Memory B cell (primary cell): ENCODE measurements at places on chromosomes 5 and 9.

GRCh38 chr5:170251462-170251861, 18.7 kb downstream of the C5orf58 start:
- peaks cover 13% of the 10 kb centered on the region for H3K4me1 ChIP-seq
- H3K4me3 ChIP-seq: no peak overlapping the region
- no peak overlapping the region for H3K27ac ChIP-seq
- no peak for DNase-seq
- peaks cover 25% of the 10 kb centered on the region for H3K36me3 ChIP-seq
- peaks cover 2% of the 10 kb centered on the region for H3K27me3 ChIP-seq

- DNase-seq: no peak
- no peak overlapping the region for H3K27ac ChIP-seq
- peaks cover 9% of the 10 kb centered on the region for H3K27me3 ChIP-seq
- H3K4me3 ChIP-seq: no peak overlapping the region
- H3K36me3 ChIP-seq: peaks cover 2% of the 10 kb centered on the region
- H3K4me1 ChIP-seq: no peaks in the 10 kb centered on the region
These were observed 246.1 kb downstream of the MSX2 start for GRCh38 chr5:174970502-174970901.

- no peak overlapping the region for H3K27ac ChIP-seq
- H3K27me3 ChIP-seq: peaks cover 15% of the 10 kb centered on the region
- H3K4me3 ChIP-seq: no peak overlapping the region
- H3K4me1 ChIP-seq: peaks cover 5% of the 10 kb centered on the region
- DNase-seq: no peak
These were observed 149.7 kb downstream of the GCNT1 start for GRCh38 chr9:76608575-76609273.

DNA sequence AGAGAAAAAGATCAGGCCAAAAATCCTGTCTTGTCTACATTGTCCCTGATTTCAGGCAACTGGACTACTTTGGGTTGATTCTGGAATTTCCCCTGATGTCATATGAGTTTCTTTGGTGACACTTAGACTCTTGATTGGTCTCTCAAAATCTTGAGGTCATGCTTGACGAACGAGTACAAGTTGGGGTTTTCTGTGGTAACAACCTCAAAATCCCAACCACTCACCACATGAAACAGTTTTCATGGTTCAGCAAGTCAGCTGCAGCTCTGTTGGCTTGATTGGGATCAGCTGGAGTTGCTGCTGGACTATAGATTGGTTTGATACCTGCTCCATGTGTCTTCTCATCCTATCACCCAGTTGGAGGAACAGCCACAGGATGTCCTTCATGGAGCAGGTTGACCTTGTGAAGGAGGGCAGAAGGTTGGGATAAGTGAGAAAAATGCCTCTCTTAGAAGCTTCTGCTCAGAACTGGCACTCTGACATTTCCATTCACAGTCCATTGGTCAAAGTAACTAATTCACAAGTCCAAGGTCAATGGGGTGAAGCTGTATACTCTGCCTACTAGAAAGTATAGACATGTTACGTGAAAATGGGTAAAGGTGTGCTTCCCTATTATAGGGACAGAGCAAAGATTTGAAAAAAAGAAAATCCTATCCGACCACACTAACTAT, 284.5 kb downstream of the SH3GL2 start:
- no peak for DNase-seq
- H3K36me3 ChIP-seq: no peaks in the 10 kb centered on the region

- no peak for DNase-seq
- no peak overlapping the region for H3K4me3 ChIP-seq
- H3K36me3 ChIP-seq: no peaks in the 10 kb centered on the region
- no peaks in the 10 kb centered on the region for H3K27me3 ChIP-seq
- no peaks in the 10 kb centered on the region for H3K4me1 ChIP-seq
These were observed 214.0 kb upstream of the DAB2 start for GRCh38 chr5:39638813-39639212.

- no peak for DNase-seq
- peaks cover 1% of the 10 kb centered on the region for H3K27me3 ChIP-seq
- H3K36me3 ChIP-seq: no peaks in the 10 kb centered on the region
- no peak overlapping the region for H3K27ac ChIP-seq
- H3K4me1 ChIP-seq: peaks cover 2% of the 10 kb centered on the region
- H3K4me3 ChIP-seq: peak overlapping the region; percentile 18
These were observed 80.3 kb downstream of the CDH6 start for GRCh38 chr5:31273631-31274378.

- DNase-seq: no peak
- no peak overlapping the region for H3K27ac ChIP-seq
- H3K36me3 ChIP-seq: no peaks in the 10 kb centered on the region
- H3K4me3 ChIP-seq: no peak overlapping the region
These were observed 197.6 kb upstream of the RASA1 start for GRCh38 chr5:87069974-87070608.

- DNase-seq: no peak
- no peak overlapping the region for H3K4me3 ChIP-seq
- no peak overlapping the region for H3K27ac ChIP-seq
- H3K36me3 ChIP-seq: no peaks in the 10 kb centered on the region
- no peaks in the 10 kb centered on the region for H3K4me1 ChIP-seq
These were observed 140.0 kb downstream of the CDH6 start for GRCh38 chr5:31333475-31333874.

DNA sequence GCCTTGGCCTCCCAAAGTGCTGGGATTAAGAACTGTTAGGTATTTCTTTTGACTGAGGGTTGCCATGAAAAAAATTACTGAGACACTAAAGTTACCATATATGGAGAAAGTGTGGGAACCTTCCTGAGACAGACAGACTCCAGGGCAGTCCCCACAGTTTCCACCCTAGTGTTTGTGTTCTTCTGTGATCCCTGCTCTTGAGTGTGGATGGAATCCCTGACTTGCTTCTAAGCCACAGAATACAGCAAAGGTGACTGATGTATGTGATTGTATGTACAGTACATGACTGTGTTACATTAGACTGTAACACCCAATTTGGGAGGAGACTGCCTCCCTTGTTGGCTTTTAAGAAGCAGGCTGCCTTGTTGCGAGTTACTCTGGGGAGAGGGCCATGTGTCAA, 24.7 kb upstream of the ADAM19 start:
- H3K4me1 ChIP-seq: peaks cover 49% of the 10 kb centered on the region
- DNase-seq: no peak
- no peaks in the 10 kb centered on the region for H3K27me3 ChIP-seq
- no peak overlapping the region for H3K4me3 ChIP-seq

DNA sequence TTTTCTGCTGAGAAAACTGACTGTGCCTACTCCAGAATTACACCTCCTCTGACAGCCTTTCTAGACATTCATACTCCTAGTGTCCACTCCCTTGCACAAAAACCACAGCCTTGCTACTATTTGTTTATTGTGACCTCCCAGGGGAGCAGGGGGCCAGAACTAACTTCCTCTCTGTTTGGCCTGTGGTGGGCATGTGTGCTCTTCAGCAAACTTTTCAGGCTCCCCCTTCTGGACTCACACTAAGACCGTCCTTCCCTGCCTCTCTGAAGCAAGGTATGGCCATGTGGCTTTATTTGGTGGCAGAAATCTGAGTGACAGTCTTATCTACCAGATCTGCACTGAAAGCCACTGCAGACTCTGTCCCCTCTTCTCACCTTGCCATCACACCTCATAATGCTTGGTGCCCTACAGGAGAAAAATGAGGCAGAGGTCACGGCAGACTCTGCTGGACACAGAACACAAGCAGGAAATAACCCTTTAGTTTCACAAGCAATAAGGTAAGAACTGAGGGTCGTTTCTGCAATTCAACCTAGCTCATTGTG, 28.2 kb downstream of the LIFR start:
- H3K36me3 ChIP-seq: no peaks in the 10 kb centered on the region
- peak overlapping the region; percentile 6 for H3K4me3 ChIP-seq
- DNase-seq: no peak

GRCh38 chr5:120614531-120615180, 150.6 kb downstream of the PRR16 start:
- DNase-seq: no peak
- no peaks in the 10 kb centered on the region for H3K4me1 ChIP-seq
- H3K27me3 ChIP-seq: peaks cover 3% of the 10 kb centered on the region

GRCh38 chr5:80170117-80170535, 85.7 kb downstream of the SERINC5 start:
- no peak for DNase-seq
- H3K4me1 ChIP-seq: no peaks in the 10 kb centered on the region
- H3K36me3 ChIP-seq: peaks cover 37% of the 10 kb centered on the region
- no peaks in the 10 kb centered on the region for H3K27me3 ChIP-seq
- H3K4me3 ChIP-seq: no peak overlapping the region

GRCh38 chr9:132774886-132775285, 103.2 kb downstream of the AK8 start:
- peaks cover 4% of the 10 kb centered on the region for H3K36me3 ChIP-seq
- peaks cover 1% of the 10 kb centered on the region for H3K4me1 ChIP-seq
- H3K27ac ChIP-seq: no peak overlapping the region
- H3K27me3 ChIP-seq: peaks cover 4% of the 10 kb centered on the region
- no peak for DNase-seq

- H3K27me3 ChIP-seq: peaks cover 3% of the 10 kb centered on the region
- H3K27ac ChIP-seq: no peak overlapping the region
- H3K4me3 ChIP-seq: no peak overlapping the region
- no peak for DNase-seq
These were observed 440.0 kb downstream of the ENC1 start for GRCh38 chr5:74200560-74200959.

- H3K27ac ChIP-seq: no peak overlapping the region
- no peaks in the 10 kb centered on the region for H3K36me3 ChIP-seq
- H3K4me1 ChIP-seq: no peaks in the 10 kb centered on the region
- DNase-seq: no peak
- H3K4me3 ChIP-seq: no peak overlapping the region
These were observed 251.4 kb downstream of the DEPDC1B start for GRCh38 chr5:60448600-60448999.

DNA sequence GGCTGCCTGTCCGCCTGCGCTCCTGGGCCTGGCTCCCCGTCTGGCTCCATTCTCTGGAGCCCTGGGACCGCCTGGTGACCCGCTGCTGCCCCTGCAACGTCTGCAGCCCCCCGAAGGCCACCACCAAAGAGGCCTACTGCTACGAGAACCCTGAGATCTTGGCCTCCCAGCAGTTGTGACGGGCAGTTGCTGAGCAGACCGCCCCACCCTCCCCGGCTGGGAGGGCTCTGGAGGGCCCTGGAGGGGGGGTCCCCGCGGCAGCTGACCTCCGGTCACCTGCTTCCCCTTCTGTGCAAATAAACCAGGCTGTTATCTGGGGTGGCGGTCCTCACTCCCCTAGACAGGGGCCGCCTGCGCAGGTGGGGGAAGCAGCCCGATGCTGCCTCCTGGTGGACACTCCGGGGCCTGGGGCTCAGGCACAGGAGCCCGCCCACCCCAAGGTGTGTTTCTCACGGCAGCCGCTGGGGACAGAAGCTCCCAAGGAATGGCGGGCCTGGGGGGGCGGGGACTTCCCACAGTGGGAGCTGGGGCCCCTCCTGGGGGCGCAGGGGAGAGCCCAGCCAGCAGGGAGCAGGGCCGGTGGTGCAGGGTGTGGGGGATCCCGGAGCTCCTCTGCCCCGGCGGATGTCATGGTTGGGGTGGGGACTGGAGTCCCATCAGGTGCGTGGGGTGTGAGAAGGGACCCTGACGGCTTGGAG, 4.7 kb upstream of the TUBB4B start:
- peaks cover 8% of the 10 kb centered on the region for H3K27me3 ChIP-seq
- H3K4me3 ChIP-seq: peak overlapping the region; percentile 43
- no peaks in the 10 kb centered on the region for H3K36me3 ChIP-seq
- peak; percentile 92 for DNase-seq
- H3K27ac ChIP-seq: peak overlapping the region; percentile 14

- no peak overlapping the region for H3K4me3 ChIP-seq
- H3K4me1 ChIP-seq: peaks cover 17% of the 10 kb centered on the region
These were observed 4.2 kb upstream of the ANXA2R start for GRCh38 chr5:43044181-43044914.
